HTR-8/SVneo (cell line): ENCODE measurements at places on chromosomes 6 and 20.
A peak's percentile ranks its signal among the peaks of the same experiment; 100 is the strongest.

GRCh38 chr6:81979329-81979728 is 226.8 kb upstream of the TENT5A start:
- DNase-seq: no peak

DNA sequence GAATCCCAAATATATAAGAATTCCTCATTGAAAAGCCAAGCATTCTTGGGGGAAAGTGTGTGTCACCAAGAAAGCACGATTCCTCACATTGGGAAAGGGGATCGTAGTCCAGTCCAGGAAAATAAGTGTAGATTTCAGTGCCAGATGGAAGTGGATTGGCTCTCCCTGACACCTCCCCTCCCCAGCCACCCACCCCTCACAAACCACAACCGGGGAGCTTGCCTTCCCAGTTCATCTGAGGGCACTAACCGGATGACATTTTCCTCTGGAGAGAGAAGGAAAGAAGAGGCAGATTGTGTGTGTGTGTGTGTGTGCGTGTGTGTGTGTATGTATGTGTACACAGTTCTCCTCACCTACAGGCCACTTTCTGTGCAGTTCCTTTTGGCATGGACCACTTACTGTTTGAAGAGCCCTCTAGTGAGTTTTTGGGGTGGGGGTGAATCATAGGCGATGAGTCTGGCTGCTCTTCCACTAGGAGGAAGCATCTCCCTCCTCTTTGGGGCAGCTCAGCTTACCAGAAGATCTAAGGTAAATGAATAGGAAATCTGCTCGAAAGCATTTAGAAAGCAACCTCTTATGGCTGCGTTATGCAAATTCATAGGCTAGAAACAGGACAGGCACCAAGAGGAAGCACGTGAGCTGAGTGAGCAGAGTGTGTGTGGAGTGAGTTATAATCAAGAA is 20.8 kb downstream of the DAAM2 start:
- DNase-seq: no peak

- peak; percentile 23 for DNase-seq
These were observed 175.8 kb upstream of the GGTLC1 start for GRCh38 chr20:24164360-24164759.

DNA sequence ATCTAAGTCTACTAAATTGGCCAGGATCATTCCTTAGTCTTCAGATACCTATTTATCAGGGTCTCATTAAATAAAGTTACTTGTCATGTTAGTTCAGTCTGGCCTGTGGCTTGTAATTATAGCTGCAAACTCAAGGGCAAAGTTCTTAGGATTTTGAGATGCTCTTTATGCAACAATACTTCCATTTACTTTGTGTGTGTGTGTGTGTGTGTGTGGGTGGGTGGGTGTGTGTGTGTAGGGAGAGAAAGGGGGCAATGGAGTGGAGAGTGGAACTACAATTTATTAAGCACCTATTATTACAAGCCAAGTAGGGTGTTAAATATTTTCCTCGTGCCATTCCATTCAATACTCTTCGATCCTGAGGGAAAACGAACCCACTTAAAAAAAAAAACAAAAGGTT is 17.7 kb upstream of the TBC1D20 start:
- no peak for DNase-seq

DNA sequence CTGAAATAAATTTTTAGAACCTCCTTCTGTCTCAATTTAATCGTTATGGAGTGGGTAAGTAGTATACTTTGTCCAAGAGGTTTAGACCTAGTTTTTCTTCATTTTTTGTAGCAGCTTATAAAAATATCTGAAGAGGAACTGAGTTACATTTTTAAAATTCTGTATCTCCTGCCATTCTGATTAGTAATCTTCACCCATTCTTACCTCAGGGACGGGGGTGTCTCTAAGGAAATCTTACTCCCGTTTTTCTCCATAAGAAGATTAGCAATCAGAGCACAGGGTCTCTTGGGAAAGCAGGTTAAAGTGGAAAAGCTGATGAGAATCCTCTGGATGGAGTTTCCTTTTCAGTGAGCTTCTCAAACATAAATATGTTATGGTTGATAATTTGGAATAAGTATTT is 259.3 kb upstream of the FAM83B start:
- DNase-seq: no peak

DNA sequence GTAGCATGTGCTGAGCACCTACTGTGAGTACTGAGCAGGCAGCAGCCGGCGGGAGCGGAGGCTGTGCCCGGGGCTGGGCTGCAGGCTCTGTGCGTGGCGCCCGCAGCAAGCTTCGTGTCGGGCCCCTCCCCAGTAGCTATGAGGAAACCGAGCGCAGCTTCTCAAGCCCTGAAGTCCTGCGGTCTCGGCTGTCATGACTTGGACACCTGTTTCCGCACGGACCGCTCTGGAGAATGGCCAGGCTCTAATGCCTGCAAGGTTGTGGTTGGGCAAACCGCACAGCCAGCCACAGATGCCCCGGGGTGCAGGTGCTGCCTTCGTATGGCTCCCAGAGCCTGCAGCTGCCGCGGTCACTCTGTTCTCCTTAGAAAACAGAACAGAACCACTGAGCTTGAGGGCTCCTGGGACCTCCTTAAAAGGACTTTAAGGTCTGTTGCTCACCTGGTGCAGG is 33.7 kb downstream of the PYGB start:
- DNase-seq: no peak

DNA sequence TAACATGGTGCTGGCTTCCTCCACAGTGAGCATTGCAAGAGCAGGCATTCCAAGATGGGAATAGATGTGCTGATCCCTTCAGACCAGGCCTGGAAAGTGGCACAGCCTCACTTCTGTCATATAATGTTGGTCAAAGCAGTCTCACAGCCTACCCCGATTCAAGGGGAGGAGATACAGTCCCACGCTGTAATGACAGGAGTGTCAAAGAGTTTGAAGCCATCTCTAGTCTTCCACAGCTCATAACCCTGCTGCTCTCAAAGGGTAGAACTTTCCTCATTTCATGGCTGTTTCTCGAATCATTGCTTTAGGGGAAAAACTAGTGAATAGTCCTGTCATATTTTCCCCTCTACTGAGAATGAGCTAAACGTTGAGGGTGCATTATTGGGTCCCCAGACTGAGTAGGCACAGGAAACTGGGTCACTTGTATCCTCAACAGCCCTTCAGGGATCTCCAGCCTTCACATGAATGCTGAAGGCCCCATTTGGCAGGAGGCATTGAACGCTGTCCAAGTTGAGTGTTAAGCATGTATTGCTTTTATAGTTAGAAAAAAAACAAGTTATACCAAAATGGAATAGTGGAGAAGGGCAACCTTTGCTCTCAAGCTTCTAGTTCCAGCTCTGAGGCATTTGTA is 27.3 kb downstream of the DTD1 start:
- no peak for DNase-seq

GRCh38 chr6:16493112-16493511 is 254.7 kb downstream of the GMPR start:
- DNase-seq: no peak
